ENCODE measurements at places on chromosomes 12 and 14.

GRCh38 chr14:75983019-75983358, 1.2 kb upstream of the TGFB3 start:
- no peak for DNase-seq

- DNase-seq: no peak
These were observed 29.4 kb upstream of the PLD4 start for GRCh38 chr14:104895207-104895785.

DNA sequence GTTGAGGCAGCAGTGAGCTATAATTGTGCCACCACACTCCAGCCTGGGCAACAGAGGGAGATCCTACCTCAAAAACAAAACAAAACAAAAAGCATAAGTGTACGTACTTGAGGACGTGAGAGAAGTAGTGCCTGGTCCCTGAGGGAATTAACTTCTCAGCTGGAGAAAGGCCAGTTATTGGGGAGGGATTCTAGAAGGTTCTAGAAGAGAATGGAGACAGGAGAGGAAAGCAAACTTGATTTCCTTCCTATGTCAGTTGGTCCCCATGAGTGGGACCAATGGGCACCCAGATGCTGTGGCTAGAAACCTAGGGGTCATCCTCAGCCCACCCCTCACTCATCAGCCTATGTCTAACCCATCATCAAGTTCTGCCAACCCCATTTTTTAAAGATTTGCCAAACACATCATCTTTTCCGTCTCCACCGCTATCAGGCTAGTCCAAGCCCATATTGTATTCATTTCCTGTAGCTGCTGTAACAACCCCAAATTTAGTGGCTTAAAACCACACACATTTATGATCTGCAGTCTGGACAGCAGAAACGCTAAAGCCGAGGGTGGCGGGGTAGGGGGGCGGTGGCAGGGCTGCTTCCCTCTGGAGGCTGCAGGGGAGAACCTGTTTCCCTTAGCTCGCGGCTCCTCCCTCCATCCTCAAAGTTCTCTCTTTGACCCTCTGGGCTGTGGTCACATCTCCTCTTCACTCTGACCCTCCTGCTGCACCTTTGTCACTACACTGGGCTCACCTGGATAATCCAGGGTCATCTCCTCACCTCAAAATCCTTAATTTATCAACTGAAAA, 7.2 kb upstream of the RBM19 start:
- DNase-seq: no peak

DNA sequence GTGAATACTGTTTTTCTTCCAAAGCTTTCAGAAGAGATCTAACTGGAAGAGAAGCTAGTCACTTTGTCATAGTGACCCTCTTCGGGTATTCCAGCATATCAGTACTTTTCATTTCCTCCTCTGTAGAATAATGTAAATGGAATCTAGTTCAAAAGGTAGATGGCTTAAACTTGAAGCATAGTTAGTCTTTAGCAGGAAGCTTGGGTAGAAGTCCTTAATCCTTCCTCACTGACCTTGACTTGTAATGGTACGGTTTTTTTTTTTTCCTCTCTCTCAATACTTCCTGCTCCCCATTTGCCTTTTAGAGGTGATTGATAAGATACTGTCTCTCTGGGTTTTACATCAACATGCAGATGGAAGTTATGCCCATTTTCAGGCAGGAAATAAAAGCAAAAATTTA, 1.7 kb downstream of the FBXO34 start:
- no peak for DNase-seq

- no peak for DNase-seq
These were observed 9.0 kb downstream of the TAPBPL start for GRCh38 chr12:6460751-6461371.

GRCh38 chr12:75439048-75439447, 41.5 kb upstream of the GLIPR1 start:
- DNase-seq: no peak

DNA sequence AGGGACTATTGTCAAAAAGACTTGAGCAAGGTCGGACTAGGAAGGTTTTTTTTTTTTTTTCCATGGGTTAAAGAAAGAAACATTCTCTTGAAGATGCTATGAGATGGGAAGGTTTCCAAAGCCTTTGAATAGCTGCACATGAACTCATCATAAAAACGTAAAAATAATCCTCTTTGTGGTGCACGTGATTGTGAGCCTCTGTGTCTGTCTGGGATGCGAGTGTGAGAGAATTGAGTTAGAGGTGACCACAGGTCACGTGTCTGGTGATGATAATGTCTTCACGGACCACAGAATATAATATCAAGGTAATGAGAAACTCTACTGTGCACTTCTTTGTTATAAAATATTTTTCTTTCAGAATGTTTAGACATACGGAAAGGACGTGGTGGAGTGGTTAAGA, 24.3 kb upstream of the ADGRD1 start:
- DNase-seq: no peak

DNA sequence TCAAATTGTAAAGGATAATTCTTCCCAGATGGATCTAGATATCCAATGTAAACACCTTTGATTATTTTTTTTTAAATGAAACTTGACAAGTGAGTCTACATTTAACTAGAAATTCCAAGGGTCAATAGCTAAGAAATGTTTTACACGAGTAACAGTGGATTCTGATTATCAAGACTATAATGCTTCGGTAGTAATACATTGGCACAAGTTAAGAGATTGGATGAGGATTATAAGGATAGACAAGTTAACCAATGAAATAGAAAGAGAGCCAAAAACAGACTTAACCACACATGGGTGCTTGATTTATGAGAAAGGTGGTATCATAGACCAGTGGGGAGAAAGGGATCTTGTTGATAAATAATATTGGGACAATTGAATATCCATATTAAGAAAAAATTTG, 40.3 kb upstream of the PCED1B start:
- DNase-seq: no peak

- DNase-seq: no peak
These were observed 248.5 kb downstream of the IPO8 start for GRCh38 chr12:30447061-30447750.

DNA sequence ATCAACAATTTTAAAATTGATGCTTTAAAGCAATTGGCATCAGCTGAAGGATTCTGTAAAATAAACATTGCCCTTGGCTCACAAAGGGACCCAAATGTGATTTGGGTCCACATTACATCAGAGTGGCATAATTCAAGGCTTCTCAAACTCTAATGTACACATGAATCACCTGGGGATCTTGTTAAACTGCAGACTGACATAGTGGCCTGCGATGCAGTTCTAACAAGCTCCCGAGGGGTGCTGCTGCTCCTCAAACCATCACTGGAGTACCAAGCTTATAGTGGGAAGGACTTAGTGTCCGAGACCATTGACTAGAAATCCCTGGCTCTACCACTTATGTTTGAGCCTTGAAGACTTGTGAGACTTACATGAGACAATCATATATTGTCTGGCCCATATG, 31.8 kb upstream of the DNM1L start:
- DNase-seq: no peak

DNA sequence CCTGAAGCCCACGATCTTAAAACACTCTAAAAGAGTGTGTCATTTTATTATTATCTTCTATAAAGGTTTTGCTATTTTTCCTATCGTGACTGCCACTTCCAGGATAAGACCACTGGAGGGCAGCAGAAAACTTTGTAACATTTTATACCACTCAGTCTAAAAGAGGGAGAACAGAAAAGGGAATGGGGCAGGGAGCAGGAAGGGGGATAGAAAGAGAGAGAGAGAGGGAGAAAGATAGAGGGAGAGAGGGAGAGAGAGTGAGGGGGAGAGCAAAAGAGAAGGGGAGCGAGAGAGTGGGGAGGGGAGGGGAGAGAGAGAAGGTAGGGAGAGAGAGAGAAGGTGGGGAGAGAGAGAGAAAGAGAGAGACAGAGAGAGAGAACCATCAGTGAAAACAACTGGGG, 2.0 kb upstream of the ART4 start:
- DNase-seq: no peak

GRCh38 chr12:88577537-88577936, 2.7 kb downstream of the KITLG start:
- no peak for DNase-seq

DNA sequence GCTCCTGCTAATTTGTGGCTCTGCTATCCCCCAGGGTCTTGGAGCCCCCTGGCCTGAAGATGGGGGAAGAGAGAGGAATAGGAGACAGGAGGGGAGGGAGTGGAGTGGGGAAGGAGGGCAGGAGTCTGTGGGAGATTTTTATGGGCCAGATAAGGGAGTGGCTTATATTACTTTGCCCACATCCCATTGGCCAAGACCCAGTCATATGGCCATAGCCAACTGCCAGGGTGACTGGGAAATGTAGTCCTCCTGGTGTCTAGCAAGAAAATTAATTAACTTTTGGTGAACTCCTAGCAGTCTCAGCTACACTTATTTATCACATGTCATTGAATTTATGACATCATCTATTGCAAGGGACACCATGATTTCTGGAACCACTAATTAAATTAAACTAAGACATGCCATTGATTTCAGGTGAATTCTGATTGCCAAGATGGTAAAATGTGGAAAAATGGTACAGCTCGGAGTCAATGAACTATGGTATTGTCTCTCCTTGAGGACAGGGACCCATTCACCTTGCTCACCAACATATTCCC, 50.3 kb downstream of the ESRRB start:
- DNase-seq: no peak

DNA sequence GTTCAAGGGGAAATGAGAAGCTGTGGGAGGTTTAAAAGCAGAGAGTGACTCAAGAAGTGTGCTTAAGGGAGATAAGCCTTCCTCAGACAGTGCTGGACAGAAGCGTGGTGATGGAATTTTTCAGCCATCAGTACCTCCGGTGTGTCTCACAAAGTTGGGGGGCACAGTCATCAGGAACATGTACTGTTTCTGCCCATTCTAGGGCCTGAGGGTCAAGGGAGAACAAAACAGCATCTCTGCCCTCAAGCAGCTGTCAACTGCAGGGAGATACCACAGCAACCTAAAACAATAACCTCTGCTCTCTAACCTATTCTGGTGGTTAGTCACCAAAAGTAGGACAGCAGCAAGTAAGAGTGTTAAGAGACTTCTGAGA, 2.0 kb upstream of the STON2 start:
- no peak for DNase-seq

GRCh38 chr12:92551853-92552397, 150.9 kb upstream of the PLEKHG7 start:
- peak; percentile 60 for DNase-seq

DNA sequence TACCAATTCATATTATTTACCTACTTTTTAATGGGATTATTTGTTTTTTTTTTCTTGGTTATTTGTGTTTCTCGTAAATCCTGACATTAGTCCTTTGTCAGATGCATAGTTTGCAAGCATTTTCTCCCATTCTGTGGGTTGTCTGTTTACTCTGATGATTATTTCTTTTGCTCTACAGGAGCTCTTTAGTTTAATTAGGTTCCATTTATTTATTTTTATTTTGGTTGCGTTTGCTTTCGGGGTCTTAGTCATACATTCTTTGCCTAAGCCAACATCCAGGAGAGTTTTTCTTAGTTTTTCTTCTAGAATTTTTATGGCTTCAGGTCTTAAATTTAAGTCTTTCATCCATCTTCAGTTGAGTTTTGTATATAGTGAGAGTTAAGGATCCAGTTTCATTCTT, 289.9 kb downstream of the AKAP6 start:
- no peak for DNase-seq

- DNase-seq: no peak
These were observed 80.5 kb upstream of the TBX3 start for GRCh38 chr12:114764510-114764909.

DNA sequence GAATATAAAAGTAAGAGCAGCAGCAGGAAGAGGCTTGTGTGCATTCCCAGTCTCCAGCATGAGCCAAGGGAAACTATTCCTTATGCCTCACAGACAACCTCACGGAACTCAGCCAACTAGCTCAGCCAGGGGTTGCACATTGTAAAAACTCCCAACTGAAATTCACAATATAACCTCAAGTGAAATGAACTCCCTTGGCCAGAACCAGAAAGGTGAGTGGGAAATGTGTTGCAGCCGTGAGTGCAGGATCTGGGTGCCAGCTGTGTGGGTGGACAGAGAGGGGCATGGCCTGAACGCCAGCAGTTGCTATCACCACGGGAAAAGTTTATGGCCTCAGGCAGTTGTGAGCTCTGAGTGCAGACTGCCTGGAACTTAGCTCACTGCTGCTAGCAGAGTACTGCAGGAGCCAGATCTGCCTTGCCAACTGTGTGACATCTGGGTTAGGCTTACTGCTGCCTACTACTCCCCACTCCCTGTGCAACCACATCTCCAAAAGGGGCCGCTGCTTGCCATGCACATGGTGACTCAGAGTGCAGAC, 2.3 kb upstream of the CLEC1A start:
- DNase-seq: no peak

DNA sequence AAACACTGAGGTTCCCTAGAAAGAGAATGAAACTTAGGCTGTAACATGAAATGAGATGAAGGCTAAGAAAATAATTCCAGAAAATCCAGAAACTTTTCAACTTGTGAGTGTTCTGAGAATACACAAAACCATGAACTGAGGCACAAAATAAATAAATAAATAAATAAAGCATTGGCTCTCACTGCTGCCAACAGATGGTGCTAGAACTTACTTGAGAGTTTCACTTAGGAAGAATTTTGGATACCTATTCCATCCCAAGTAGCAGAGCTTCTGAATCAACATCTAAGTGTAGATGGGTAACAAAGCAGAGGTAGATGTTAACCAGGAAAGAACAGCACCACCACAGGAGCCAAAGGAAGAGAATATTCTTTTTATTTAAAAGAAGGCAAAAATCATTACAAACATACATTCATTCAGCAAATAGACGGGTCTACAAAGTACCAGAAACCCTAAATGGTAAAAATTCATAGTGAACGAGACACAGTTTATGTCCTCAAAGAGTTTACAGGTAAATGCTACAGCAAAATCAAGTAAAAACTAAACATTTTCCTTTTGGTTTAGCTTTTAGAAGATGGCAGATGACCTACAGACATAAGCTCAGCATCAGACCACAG, 16.7 kb downstream of the EPS8 start:
- DNase-seq: no peak

- no peak for DNase-seq
These were observed 58.9 kb upstream of the FSCB start for GRCh38 chr14:44565968-44566367.
